Fibroblast of skin of right biceps (primary cell): ENCODE measurements at places on chromosomes 5 and 9.

DNA sequence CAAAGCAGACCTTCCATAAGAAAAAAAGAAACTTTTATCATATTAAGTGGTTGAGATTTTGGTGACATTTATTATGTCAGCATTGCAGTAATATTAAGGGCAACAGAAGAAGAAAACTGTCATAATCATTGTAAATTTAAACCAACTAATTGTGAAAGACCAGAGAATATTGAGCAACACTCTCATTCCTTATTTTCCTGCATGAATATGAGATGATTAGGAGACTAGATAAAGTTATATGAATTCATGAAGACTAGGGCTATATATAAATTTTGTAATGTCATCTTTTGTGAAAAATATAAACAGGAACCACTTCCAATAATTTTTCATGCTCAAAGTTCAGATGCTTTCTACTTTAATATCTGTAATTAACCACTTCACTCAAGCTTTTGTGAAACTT, 974.5 kb upstream of the CDH10 start:
- DNase-seq: no peak

DNA sequence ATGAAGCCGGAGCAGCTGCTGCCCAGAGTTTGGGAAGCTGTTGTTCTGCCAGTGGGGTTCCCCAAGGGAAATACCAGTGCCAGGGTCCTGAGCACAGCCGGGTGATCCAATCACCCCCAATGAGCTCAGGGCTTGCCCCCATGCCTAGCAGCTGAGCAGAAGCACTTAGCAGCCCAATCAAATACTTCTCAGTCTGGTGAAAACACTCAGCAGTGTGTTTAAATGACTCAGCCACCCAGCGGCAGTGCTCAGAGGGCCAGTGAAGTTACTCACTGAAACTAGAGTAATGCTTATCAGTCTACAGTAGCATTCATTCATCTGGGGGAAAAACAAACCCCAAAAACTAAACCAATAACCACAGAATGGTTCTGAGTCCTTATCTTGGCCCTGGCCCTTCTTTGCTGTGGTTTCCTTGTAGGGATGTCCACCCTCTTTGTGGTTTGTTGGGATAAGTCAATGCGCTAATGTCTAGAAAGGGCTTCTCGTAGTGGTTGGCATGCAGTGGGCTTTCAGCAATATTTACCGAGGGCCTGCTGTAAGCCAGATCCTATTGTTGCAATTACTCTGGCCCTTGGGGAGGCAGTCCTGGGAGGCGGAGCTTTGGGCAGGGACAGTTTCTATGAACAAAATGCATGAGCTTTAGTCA, 43.1 kb downstream of the LHX2 start:
- DNase-seq: peak; percentile 88

GRCh38 chr5:113147101-113147508, 170.5 kb downstream of the DCP2 start:
- peak; percentile 96 for DNase-seq

GRCh38 chr9:116870566-116870965, 183.5 kb downstream of the TRIM32 start:
- DNase-seq: peak; percentile 16

DNA sequence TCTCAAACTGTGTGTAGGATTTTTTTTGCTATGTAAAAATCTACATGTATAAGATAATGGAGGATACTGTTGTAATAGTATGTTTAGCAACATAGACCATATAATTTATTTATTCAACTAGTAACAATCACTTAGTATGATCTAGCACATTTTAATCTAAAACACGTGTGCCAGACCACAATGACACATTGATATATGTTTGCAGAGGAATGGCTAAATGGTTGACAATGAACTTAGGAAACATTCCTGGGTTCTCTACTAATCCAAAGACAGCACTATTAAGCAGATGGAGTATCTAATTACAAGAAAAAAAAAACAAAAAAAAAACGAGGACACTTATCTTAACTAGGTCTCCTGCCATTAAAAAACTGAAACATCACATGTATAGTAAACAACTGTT, 261.7 kb upstream of the PAPPA start:
- peak; percentile 90 for DNase-seq

DNA sequence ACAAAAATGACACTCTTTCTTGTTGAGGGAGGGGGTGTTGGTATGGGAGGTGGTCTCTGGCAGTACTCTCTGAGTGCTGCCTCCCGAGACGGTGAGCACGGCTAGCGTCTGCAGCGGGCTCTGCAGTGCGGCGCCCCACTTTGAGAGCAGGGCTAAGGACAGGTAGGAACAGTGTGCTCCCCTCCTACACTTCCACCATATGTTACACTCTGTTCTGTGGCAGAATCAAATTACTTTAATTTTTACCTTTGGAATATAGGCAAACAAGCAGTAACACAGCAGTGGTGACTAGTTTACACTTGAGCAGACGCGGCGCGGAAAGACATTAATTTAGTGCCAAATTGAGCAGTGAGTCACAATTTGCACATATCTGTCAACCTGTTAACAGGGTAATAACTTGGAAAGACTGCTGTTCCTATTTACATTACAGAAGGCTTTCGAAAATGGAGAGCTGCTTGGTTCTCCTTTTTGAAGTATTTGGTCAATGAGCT, 136.3 kb downstream of the MED27 start:
- DNase-seq: peak; percentile 14

- no peak for DNase-seq
Measured at GRCh38 chr5:146233441-146233840, 30.0 kb downstream of the RBM27 start.

DNA sequence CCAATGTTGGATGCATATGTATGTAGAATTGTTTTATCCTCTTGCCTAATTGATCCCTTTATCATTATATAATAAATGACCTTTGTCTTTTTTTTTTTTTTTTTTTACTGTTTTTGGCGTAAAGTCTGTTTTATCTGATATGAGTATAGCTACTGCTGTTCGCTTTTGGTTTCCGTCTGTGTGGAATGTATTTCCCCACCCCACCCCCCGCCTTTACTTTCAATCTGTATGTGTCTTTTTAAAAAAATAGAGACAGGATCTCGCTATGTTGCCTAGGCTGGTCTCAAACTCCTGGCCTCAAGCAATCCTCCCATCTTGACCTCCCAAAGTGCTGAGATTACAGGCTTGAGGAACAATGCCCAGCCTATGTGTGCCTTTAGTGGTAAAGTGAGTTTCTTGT, 11.3 kb downstream of the AHRR start:
- no peak for DNase-seq

GRCh38 chr9:70873506-70873905, 247.9 kb downstream of the TRPM3 start:
- no peak for DNase-seq

- DNase-seq: peak; percentile 91
Measured at GRCh38 chr5:144189800-144190429, 19.2 kb downstream of the KCTD16 start.

GRCh38 chr5:140108093-140109017, 5.6 kb upstream of the PURA start:
- DNase-seq: no peak
